DMS 273 treated with DMSO at 0.1 percent for 48 hours (cell line): ENCODE measurements at places on chromosomes 16 and 17.

DNA sequence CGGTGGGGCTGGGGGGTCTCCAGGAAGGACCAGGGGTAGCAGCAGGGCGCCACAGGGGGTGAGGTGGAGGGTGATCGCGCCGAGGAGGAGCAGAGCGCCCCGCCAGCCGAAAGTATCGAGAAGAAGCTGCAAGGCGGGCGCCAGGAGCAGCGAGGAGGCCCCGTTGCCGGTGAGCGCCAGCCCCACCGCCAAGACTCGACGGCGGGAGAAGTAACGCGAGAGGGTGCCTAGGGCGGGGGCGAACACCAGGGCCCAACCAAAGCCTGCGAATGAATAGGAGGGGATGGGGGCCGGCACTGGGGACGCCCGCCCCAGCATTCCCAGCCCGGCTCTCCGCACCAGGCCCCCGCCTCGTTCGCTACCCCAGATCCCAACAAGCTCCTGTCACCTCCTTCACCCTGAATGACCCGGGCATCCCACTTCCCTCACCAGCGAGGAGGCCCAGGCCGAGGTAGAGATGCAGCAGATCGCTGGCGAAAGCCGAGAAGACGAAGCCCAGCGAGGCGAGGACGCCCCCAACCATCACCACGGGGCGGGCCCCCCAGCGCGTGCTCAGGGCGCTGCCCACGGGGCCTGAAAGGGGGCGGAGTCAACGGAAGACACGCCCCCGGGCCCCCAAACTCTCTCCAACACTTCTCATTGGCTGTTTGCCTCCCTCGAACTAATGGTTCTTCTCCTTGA is 1.3 kb downstream of the SLC16A11 start:
- DNase-seq = no peak

- DNase-seq = no peak
Observed at GRCh38 chr16:24721830-24722238, 7.6 kb upstream of the TNRC6A start.

GRCh38 chr17:28950752-28951427 is 428 bp downstream of the PHF12 start:
- no peak for DNase-seq

- DNase-seq = no peak
Observed at GRCh38 chr16:86227801-86228200, 282.5 kb upstream of the FOXF1 start.

GRCh38 chr17:67178555-67178954 is 66.4 kb downstream of the HELZ start:
- no peak for DNase-seq

GRCh38 chr17:79441356-79442160 is 169.3 kb downstream of the RBFOX3 start:
- no peak for DNase-seq

DNA sequence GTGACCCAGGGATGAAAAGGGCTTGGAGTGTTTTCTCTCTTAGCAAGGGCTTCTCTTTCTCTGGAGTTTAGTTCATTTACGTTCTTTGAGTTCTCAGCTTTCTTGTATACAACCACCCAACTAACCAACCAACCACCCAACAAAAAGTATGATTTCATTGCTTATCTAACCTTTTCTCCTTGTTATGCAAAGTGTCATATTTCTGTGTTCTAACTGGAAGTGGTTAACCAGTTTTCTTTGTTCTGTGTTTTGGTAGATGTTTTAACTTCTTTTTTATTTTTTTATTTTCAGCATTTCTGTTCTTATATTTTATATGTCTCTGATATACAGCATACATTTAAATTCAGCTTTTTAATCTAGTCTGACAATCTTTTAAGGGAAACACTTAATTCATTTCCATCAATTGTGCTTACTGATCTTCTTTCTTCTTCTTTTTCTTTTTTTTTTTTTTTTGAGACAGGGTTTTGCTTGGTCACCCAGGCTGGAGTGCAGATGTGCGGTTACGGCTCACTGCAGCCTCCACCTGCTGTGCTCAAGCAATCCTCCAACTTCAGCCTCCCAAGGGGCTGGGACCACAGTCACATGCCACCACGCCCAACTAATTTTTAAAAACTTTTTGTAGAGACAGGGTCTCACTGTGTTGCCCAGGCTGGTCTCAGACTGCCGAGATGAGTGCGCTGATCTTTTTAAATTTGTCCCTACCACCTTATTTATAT is 29.6 kb downstream of the NLK start:
- DNase-seq = no peak

- DNase-seq = no peak
Observed at GRCh38 chr16:4390266-4391260, 18.9 kb downstream of the VASN start.

DNA sequence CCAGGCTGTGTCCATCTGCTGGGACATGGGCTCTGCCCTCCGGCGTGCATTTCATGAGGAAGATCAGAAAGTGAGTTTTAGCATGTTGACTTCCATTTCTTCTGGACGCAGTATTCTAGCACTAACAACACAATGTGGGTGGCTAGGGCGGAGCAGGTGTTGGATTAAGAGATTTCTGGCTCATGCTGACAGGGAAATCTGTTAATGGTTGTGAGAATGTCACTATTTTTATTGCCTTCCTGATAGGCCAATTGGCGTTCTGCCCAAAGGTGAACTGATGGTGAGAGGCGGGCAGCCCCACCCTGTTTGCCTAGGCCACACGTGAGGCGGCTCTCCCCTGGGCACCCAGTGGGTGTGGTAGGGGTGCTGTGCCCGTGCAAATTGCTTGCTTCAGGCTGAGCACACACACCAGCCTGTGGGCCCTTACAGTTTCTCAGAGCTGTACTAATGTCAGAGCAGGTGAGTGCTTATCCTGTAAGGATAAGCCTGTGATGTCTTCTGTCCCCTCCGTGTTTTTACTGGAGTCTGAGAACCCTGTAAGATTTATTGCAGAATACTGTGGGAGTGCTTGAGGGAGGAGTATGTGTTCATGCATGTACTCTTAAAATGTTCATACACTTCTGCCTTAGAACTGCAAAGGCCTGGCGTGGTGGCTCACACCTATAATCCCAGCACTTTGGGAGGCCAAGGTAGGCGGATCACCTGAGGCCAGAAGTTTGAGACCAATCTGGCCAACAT is 30.9 kb downstream of the PGS1 start:
- DNase-seq = no peak

GRCh38 chr16:72112906-72113615 is 19.4 kb downstream of the DHX38 start:
- no peak for DNase-seq

- no peak for DNase-seq
Observed at GRCh38 chr17:81837641-81838040, 2.8 kb upstream of the PPP1R27 start.

GRCh38 chr16:75007443-75007842 is 8.6 kb downstream of the ZNRF1 start:
- no peak for DNase-seq

- DNase-seq = peak; percentile 27
Observed at GRCh38 chr17:55635253-55635914, 87.3 kb downstream of the TMEM100 start.

DNA sequence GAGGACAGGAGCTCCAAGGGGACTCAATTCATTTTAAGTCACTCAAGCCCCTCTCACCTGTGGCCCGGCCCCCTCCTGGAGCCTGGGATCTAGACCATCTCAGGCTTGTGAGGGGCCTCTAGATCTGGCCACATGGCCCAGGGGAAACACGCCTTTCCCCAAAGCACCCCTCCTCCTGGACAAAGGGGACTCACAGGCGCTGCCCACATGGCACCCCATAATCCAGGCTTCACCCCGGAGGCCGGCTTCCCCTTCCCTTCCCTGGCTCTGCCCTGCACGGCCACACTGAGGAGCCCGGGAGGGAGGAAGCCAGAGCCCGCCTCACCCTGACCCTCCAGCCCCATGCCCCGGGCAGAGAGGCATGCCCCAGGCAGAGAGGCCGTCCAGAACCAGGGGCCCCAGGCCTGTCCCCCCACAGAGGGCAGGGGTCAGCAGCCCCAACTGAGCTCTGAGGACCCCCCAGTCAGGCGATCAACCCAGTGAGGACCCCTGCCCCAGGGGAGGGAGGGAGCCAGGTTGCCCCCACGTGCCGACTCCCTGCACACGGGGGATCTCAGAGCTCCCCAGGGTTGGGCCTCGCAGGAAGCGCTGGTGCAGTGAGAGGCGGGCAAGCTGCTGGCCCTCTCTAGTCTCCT is 10.9 kb downstream of the HS3ST6 start:
- no peak for DNase-seq

DNA sequence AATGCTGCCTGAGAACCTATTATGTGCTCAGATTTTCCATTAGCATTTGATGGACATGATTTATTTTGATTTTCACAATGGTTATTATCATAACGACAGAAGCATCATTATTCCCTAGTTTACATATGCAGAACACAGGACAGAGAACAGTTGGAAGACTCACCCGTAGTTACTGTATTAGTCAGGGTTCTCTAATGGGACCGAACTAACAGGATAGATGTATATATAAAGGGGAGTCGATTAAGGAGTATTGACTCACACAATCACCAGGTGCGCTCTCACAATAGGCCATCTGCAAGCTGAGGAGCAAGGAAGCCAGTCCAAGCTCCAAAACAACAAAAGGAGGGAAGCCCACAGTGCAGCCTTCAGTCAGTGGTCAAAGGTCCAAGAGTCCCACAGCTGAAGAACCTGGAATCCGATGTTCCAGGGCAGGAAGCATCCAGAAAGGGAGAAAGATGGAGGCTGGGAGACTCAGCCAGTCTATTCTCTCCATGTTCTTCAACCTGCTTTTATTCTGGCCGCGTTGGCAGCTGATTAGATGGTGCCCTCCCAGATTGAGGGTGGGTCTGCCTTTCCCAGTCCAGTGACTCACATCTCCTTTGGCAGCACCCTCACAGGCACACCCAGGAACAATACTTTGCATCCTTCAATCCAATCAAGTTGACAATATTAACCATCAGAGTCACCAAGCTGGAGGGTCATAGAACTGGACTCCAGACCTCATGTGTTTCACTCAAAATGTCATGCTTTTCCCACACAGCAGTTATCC is 92.7 kb upstream of the XYLT1 start:
- DNase-seq = no peak

GRCh38 chr16:85466304-85466700 is 146.8 kb upstream of the GSE1 start:
- no peak for DNase-seq

DNA sequence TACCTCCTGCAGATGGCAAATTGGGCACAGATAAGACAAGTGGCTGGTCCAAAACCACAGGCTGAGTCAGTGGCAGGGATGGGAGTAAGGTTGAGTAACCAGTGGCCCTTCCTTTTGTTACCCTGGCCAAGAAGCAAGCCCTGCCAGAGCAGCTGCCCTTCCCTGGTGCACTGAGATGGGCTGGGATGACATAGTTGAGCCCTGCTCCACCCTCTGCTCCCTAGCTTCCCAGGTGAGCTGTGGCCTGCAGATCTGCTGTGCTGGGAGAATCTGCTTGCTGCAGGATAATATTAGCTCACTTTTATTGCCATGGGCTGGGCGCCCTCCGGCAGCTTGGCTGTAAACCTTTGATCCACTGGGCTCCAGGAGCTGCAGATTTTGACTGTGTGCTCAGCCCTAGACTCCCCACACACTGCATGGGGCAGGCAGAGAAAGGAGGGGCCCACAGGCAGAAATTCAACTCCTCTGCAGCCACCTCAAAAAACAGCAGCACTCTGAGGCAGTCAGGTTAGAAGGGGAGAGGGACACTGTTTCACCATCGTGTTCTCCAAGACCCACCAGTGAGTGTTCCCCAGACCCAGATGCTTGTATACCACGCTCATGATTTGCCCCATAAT is 101.8 kb downstream of the CBLN1 start:
- DNase-seq = no peak

DNA sequence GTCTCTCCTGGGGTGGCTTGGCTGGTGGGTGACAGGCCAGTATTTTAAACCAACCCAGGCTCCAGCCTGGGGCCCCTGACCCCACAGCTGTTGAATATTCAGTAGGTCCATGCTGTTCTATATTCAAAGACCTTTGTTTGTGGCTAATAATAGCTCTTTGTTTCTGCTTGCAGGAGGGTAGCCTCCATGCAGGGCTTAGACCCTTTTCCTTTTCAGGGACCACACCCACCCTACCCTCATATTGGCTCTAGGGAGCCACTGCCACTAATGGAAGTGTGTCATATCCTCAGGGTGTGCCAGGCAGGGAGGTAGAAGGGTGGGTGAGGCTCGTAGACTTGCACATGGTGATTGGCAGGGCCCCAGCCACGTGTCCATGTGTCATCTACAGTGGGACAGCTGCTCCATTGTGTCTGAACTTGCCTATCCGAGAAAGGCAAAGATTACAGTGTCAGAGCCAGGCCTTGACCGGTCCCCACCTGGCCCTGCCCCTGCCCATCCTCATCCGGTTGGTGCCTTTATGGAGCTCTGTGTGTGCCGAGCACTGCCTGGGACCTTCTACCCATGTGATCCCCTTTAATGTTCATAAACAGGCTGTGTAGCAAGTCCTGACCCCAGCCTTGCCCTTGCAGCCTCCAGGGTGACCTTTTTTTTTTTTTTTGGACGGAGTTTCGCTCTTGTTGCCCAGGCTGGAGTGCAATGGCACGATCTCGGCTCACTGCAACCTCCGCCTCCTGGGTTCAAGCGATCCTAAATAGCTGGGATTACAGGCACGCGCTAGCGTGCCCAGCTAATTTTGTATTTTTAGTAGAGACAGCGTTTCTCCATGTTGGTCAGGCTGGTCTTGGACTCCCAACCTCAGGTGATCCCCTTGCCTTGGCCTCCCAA is 22.1 kb downstream of the TMC7 start:
- DNase-seq = no peak

- DNase-seq = no peak
Observed at GRCh38 chr16:617855-618254, 12.9 kb upstream of the WFIKKN1 start.

DNA sequence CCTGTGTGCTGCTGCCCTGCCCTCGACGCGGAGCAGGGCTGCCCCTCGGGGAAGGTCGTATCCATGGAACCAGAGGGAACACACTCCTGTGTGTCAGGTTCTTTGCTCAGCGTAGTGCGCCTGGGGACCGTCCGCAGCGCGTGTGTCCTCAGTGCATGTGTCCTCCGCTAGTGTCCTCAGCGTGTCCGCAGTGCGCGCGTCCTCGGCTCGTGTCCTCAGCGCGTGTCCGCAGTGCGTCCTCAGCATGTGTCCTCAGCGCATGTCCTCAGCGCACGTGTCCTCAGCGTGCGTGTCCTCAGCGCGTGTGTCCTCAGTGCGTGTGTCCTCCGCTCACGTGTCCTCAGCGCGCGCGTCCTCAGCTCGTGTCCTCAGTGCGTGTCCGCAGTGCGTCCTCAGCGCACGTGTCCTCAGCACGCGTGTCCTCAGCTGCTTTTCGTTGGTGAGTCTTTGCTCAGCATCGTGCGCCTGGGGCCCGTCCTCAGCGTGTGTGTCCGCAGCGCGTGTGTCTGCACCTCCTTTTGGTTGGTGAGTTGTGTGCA is 59.2 kb upstream of the ZNF750 start:
- DNase-seq = no peak
